ENCODE measurements at places on chromosomes 2 and 18.

DNA sequence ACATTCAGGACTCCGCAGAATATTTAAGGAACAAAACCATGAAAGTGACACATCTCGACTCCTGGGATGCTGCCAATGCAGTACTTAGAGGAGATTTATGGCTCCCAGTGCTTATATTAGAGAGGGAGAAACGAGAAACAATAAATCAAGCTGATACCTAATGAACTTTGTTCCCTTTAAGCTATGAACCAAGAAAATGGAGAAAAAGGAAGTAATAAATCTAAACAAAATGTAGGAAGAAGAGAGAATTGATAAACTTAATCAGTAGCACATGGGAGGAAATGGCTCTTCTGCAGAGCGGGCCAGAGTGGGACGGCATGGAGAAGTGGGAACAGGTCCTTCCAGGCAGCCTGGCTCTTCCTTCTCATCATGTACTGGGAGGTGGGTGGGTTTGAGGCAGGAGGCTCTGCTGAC lies 42.7 kb downstream of the NPPC start:
- peaks cover 3% of the 10 kb centered on the region for H3K4me1 ChIP-seq
- H3K36me3 ChIP-seq = peaks cover 7% of the 10 kb centered on the region
- H3K4me3 ChIP-seq = no peak overlapping the region
- no peak overlapping the region for H3K27ac ChIP-seq
- peaks cover 63% of the 10 kb centered on the region for H3K27me3 ChIP-seq

DNA sequence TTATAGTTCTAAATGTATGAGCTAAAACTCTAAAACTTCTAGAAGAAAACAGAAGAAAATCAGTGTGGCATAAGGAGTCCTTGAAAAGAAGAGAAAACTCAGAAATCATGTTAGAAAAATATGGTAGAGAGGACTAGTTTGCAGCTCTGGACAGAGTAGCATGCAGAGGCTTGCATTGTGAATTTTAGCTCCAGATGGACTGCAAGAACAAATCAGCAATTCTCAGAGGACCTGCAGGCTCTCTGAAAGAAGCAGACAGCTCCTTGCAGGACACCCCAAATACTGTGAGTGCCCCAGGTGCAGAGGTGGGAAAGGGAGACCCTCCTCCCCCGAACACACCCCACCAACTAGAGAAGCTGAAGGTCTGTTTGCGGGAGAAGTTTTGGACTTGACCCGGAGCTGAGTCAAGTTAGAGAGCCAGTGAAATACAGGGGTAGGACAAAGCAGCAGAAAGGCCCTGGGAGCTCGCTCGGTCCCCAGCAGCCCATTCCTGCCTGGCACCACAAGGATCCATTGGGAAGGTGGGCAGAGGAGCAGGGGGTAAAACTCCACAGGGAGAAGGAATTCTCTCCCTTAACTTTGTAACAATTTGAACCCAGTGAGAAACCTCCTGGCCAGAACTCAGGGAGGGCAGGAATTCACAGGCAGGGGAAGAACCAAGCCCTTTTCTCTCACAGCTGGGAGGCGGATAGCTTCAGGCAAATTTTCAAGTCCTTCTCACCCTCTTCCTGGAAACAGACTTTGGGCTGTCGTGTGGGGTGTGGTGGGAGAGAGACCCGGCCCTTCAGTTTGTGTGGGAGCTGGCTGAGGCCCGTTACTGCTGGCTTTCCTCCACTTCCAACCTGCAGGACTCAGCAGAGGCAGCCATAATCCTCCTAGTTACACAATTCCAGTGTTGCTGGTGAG lies 216.2 kb upstream of the SLC35G4 start:
- no peaks in the 10 kb centered on the region for H3K4me1 ChIP-seq
- H3K27me3 ChIP-seq = no peaks in the 10 kb centered on the region
- no peak overlapping the region for H3K27ac ChIP-seq
- H3K36me3 ChIP-seq = no peaks in the 10 kb centered on the region

- H3K27ac ChIP-seq = no peak overlapping the region
- no peaks in the 10 kb centered on the region for H3K27me3 ChIP-seq
- DNase-seq = no peak
- peaks cover 6% of the 10 kb centered on the region for H3K4me1 ChIP-seq
Measured at GRCh38 chr2:45904267-45904945, 252.9 kb downstream of the PRKCE start.

- no peak for DNase-seq
Measured at GRCh38 chr2:223338016-223338415, 264.1 kb downstream of the SCG2 start.

GRCh38 chr18:48563027-48563426 lies 24.2 kb downstream of the CTIF start:
- H3K27me3 ChIP-seq = peaks cover 20% of the 10 kb centered on the region
- no peak for DNase-seq
- H3K27ac ChIP-seq = no peak overlapping the region
- peaks cover 3% of the 10 kb centered on the region for H3K4me1 ChIP-seq
- no peak overlapping the region for H3K4me3 ChIP-seq

GRCh38 chr2:204315236-204315662 lies 230.0 kb upstream of the PARD3B start:
- peaks cover 2% of the 10 kb centered on the region for H3K4me1 ChIP-seq
- H3K27ac ChIP-seq = no peak overlapping the region
- H3K4me3 ChIP-seq = no peak overlapping the region
- no peaks in the 10 kb centered on the region for H3K36me3 ChIP-seq

- no peak overlapping the region for H3K4me3 ChIP-seq
- no peaks in the 10 kb centered on the region for H3K27me3 ChIP-seq
- no peak overlapping the region for H3K27ac ChIP-seq
- no peak for DNase-seq
- H3K4me1 ChIP-seq = no peaks in the 10 kb centered on the region
Measured at GRCh38 chr2:13876491-13877037, 756.0 kb upstream of the LRATD1 start.

GRCh38 chr2:110107092-110108079 lies 8.2 kb downstream of the MALL start:
- H3K27ac ChIP-seq = no peak overlapping the region
- H3K27me3 ChIP-seq = peaks cover 66% of the 10 kb centered on the region
- H3K4me1 ChIP-seq = peaks cover 5% of the 10 kb centered on the region
- peaks cover 8% of the 10 kb centered on the region for H3K36me3 ChIP-seq
- DNase-seq = no peak
- H3K4me3 ChIP-seq = no peak overlapping the region

DNA sequence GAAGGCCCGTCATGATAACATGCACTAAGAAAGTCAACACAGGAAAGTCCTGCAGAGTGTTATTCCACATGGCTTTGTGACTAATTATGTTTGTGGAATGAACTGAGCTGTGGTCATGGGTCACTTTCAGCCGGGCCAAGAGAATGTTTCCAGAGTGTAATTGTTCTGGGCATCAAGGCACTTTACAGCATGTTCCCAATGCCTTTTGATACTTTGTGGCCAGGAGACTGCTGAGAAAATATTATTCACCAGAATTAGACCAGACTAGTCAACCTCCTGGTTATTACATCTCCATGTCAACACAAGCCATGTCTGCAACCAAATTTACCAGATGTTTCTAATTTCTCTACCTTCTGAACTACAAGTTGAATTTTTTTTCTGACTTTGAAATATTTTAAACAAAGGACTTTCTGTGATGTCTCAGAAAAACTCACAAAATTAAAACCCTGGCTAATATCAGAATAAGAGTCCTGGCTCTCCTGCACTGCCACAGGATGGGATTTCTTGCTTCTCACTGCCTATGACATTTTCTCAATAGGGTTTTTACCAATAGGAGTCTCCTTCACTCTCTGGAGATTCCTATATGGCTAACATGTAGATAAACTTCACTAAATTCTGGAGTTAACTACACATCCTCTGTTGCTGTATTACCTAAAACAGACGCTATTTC lies 90.6 kb upstream of the WDR75 start:
- peaks cover 7% of the 10 kb centered on the region for H3K4me1 ChIP-seq
- no peak overlapping the region for H3K27ac ChIP-seq
- H3K36me3 ChIP-seq = no peaks in the 10 kb centered on the region
- H3K27me3 ChIP-seq = no peaks in the 10 kb centered on the region
- DNase-seq = no peak

- no peak overlapping the region for H3K4me3 ChIP-seq
- H3K27ac ChIP-seq = no peak overlapping the region
- no peak for DNase-seq
- H3K36me3 ChIP-seq = peaks cover 2% of the 10 kb centered on the region
- peaks cover 21% of the 10 kb centered on the region for H3K4me1 ChIP-seq
- H3K27me3 ChIP-seq = no peaks in the 10 kb centered on the region
Measured at GRCh38 chr2:101337877-101338276, 29.4 kb upstream of the RNF149 start.

DNA sequence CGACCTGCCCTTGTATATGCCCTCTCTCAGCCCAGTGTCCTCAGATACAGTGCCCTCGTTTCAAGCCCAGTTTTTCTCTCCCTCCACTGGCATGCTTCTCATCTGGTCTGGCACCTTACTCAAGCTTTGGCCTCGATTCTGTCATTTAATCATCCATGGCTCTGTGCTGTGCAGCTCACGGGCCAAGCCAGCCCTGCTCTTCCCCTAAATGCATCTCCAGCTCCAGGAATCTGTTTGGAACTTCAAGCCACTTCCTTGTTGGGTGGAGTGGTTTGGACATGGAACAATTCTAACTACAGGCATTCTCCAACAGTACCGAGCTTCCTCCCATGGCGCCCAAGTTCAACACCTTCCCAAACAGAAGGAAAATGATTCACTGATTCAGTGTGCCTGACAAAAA lies 76.7 kb upstream of the ZNF397 start:
- no peak overlapping the region for H3K4me3 ChIP-seq
- DNase-seq = no peak
- peaks cover 1% of the 10 kb centered on the region for H3K4me1 ChIP-seq
- H3K27ac ChIP-seq = no peak overlapping the region
- H3K27me3 ChIP-seq = peaks cover 14% of the 10 kb centered on the region
- H3K36me3 ChIP-seq = no peaks in the 10 kb centered on the region

- H3K27me3 ChIP-seq = peaks cover 47% of the 10 kb centered on the region
- H3K4me3 ChIP-seq = no peak overlapping the region
- DNase-seq = no peak
- peaks cover 4% of the 10 kb centered on the region for H3K36me3 ChIP-seq
- H3K27ac ChIP-seq = no peak overlapping the region
Measured at GRCh38 chr2:29850794-29851193, 70.6 kb downstream of the ALK start.
